ENCODE measurements at places on chromosomes 1 and 21.

- DNase-seq = no peak
Observed at GRCh38 chr1:224106568-224107281, 7.2 kb upstream of the FBXO28 start.

GRCh38 chr1:203968761-203969160 lies 104.2 kb upstream of the SOX13 start:
- DNase-seq = no peak

- DNase-seq = no peak
Observed at GRCh38 chr21:42523941-42524340, 10.3 kb downstream of the SLC37A1 start.

DNA sequence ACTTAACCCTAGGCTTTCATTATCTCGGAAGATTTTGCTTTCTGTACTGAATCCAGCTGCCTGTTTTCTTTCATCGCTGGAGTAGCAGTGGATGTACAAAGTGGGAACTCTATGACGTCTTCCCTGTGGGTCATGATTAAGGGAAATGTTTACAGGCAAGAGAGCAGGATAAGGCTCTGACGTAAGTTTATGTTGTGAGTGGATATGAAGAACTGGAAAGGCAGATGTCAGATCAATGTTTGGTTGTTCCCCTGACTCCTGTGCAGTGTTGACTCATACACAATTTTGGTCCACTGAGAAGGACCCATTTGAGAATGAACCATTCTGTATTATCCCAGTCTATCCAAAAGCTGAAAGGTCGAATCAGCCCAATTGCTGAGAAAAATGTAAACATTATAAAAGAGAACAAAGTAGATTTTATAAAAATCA lies 292.4 kb downstream of the GRIK1 start:
- DNase-seq = no peak

- no peak for DNase-seq
Observed at GRCh38 chr1:223803211-223803610, 42.5 kb downstream of the TP53BP2 start.

DNA sequence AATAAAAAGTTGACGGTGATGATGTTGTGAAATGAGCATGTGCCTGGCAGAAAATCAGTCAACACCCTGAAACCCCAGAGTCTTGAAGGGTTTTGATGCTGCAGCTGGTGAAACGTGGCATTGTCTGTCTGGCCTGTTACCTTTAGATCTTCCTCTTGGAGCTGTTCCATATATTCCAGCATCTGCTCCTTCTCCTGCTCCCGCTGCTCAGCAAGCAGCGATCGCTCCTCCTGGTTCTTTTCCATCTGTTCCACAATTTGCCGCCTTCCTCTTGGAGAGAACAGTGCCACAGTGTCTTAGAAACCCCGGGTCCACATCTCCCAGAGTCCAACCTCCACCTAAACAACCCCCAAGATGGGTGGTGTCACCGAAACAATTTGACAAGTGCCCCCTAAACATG lies 15.7 kb downstream of the CFAP45 start:
- DNase-seq = no peak

GRCh38 chr1:240245629-240246020 lies 153.9 kb downstream of the FMN2 start:
- DNase-seq = no peak

DNA sequence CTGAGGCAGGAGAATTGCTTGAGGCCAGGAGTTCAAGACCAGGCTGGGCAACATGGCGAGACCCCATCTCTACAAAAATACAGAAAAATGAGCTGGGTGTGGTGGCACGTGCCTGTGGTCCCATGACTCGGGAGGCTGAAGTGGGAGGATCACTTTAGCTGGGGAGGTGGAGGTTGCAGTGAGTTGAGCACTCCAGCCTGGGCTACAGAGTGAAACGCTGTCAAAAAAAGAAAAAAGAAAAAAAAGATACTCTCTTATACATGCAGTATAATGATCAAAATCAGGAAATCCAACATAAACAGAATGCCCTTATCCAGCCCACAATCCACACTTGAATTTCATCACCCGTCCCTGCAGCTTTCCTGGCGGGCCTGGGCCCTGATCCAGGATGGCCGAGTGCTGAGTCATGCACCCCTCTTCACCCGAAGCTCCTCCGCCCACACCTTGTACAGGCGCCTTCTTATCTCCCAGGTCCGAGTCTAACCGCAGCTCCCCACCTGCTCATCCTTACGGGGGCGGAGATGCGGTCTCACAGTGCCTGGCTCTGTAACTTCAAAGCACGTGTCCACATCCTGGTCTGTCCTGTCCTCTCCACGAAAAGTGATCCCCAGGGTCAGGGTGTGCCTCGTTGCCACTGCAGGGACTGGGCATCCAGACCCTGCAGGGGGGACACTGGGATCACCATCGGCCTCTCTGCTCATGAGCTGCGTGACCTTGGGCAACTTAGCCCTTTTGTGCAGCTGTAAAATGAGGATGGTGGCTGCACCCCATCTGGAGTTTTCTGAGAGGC lies 120.2 kb upstream of the SLC45A1 start:
- no peak for DNase-seq

DNA sequence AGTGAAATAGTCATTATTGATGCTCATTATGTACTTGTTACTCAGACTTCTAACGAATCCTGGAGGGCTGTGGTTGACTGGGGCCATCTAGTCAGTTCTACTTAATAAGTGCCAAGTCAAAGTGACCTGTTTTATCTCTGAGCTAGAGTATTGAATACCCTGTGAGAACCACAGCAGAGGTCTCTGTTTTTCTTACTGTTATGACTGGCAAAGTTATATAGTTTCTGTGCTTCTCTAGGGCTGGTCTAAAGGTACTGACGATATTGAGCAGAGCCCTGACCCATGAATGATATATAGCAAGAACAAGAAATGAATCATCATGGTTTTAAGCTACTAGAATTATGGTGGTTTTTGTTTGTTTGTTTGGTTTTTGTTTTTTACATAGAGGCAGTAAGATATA lies 555.8 kb downstream of the PLA2G4A start:
- no peak for DNase-seq

- DNase-seq = no peak
Observed at GRCh38 chr1:108645564-108646184, 15.2 kb downstream of the HENMT1 start.

GRCh38 chr1:53406551-53407235 lies 52.5 kb upstream of the DMRTB1 start:
- DNase-seq = no peak

DNA sequence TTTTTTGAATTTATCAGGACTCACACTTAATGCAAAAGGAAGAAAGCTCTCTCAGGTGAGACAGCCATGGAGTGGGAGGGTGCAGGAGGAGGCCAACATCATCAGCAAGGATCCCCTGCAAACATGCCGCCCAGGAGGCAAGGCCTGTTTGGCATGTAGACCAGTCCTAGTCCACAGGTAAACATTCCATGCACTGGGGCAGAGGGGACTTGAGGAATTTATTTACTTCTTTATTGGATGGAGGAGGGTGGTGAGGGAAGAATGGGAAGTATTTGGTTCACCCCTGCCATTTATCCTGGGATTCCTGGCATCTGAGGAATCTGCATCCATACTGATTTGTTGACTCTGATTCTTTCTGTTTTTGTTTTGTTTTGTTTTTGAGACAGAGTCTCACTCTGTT lies 1.5 kb upstream of the UQCRHL start:
- DNase-seq = no peak

DNA sequence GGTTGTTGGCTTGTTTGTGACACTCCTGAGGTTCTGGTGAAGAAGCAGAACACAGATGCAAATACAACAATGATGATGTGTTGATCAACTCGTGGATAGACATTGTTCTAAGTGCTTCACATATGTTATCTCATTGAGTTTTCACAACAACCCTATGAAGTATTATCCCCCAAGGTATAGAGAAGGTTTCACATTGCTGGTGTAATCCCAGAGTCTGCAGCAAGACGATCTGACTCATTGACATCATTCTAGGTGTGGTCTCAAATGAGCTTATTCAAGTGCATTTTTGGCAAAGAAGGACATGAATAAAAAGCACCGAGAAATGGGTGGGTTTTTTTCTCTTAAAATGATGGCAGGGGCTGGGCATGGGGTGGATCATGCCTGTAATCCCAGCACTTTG lies 64.1 kb upstream of the SCAF4 start:
- DNase-seq = no peak

- DNase-seq = no peak
Observed at GRCh38 chr1:23282957-23283356, 61.1 kb downstream of the HNRNPR start.

DNA sequence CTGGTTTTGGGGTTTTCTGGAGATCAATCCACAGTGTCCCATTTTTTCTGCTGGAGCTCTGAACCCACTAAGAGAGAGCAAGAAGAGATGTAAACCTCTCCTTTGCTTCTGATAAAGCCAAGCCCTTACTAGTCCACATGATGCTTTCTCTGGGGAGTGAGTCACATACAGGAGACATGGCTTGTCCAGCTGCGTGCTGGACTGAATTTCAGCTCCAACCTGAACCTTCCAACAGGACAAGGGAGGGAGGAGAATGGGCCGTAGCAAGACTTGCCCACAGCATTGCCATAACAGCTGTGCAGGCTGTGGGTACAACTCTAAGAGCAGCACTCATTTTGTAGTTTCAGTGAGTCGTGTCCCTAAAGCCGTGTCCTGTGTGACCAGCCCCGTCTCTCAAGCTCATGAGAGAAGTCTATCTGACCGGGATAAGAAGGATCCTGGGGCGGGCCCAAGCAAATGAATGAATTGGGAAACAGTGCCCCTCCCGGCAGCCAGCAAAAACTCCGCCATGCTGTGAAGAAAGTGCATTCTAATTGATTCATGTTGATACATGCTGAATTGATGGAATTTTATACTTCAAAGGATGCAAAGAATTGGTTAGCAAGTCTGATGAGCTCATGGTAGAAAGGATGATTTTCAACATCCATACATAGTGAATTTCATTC lies 195.2 kb downstream of the GABPA start:
- DNase-seq = no peak

DNA sequence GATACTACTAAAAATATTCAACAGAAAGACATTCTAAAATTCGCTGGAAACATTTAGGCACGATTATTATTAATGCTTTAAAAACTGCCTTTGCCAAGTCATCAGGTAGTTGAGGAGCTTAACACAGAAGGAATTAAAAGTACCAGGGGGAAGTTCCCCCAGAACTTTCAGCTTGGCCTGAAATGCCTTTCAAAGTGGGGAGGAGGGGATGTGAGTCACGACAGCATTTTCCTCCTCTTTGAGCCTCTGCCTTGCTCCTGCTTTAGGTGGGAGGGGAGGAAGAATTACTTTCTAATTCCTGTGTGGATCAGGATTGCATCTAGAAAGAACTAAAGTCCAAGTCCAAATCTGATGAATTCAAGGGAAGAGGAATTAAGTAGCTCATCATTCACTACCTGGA lies 183.7 kb downstream of the CLIC6 start:
- DNase-seq = no peak

DNA sequence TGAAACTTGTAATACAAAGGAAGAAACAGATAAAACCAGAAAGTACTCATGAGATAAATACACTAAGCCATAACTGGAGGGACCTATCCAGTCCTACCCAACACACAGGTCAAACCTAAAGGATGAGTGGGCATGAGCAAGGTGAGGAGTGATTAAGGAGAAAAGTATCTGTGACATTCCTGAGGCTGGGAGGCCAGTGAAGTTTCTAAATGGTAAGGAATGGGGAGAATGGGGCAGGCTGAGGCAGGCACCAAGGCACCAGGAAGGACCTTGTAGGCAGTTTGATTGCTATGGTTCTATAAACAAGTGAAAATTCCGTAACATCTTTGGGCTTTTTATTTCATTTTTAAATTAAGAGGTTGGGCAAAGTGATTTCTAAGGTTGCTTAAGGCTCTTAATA lies 10.4 kb downstream of the DDX59 start:
- DNase-seq = no peak

GRCh38 chr1:203422656-203423055 lies 53.0 kb upstream of the PRELP start:
- no peak for DNase-seq

GRCh38 chr1:87894062-87894461 lies 565.4 kb downstream of the LMO4 start:
- no peak for DNase-seq

DNA sequence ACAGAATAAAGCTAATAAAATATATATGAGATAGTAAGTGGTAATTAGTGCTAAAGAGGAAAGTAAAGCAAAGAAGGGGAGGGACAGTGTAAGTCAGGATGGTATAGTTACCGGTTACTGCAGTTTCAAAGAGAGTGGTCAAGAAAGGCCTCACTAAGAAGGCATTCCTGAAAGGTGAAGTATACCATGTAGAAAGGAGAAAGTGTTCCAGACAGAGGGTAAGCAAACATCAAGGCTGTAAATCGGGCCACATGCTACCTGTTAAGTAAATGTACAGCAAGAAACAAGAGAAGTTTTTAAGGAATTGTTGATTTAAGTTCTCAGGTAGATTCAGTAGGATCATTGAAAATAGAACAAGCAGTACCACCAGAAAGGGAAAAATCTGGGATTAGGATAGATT lies 9.7 kb downstream of the DESI2 start:
- no peak for DNase-seq

DNA sequence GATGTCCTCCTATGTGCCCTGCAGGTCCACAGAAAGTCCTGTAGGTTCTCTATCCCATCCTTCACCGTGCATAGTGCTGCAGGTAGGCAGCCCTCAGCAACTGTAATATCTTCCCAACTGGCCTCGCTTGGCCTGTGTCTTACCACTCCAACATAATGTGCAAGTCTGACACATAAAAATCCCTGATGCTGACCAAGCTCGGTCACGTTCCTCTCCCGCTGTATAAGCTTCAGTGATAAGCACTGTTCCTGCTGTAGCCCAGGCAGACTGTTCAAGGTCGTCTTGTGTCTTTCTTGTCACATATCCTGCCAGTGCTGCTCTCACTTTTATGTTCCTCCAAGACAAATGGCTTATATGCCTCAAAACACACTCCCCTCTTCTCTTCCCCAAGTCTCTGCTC lies 19.4 kb upstream of the KCNE1 start:
- DNase-seq = no peak

- no peak for DNase-seq
Observed at GRCh38 chr1:3993619-3994375, 93.7 kb upstream of the C1orf174 start.

- no peak for DNase-seq
Observed at GRCh38 chr1:179810367-179810715, 67.2 kb downstream of the FAM163A start.

DNA sequence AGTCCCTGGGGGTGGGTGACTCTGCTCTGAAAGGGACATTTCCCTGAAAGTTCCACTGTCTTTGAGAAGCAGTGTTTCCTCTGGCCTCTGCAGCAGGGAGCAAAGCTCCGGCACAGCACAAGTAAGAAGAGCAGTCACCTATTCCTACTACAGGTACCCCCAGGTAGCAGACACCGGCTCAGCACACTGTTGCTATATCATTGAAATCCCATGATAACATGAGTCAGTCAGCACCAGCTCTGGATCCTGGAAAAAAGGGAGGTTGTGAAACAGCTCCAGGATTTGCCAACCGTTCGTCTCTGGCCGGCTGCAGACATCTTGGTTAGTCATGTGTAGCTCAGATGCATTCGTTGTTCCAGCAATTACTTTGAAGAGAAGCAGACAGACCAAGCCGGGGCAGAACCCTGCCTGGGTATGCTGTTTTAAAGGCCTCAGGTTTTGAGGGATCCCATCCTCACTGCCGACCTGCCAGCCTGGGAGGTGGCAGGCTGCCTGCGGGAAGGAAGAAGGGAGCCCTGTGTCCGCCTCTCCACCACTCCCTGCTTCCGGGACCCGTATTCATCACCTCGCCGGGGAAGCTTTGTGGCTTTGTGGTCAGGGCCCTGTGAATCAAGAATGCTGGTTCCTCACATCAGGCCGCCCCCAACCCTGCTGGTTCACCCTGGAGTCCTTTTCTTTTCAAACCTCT lies 139.2 kb downstream of the CLIC6 start:
- DNase-seq = peak; percentile 60

GRCh38 chr1:38243106-38243505 lies 196.5 kb upstream of the POU3F1 start:
- no peak for DNase-seq
